ENCODE measurements at places on chromosomes 12 and 14.

GRCh38 chr12:126936181-126936851, 1330.7 kb upstream of the TMEM132C start:
- DNase-seq = no peak

DNA sequence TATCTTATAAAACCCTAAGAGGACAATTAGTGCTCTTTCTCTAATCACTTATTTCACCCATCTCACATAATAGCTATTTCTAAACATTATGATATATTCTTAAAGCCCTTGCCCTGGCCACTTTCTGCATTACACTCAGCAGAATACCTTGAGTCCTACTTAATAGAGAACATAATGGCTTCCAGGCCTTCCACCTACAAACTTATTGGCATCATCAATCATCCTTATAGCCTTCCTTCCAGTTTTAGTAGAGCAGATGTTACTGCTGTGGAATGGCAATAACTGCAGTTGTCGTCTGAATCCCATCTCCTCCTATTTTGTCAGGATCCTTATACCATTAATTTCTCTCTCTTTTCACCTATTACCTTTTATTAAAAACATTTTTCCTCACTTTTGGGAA, 1127.4 kb downstream of the LRFN5 start:
- DNase-seq = no peak

GRCh38 chr12:79298506-79298905, 392.3 kb downstream of the PAWR start:
- no peak for DNase-seq

DNA sequence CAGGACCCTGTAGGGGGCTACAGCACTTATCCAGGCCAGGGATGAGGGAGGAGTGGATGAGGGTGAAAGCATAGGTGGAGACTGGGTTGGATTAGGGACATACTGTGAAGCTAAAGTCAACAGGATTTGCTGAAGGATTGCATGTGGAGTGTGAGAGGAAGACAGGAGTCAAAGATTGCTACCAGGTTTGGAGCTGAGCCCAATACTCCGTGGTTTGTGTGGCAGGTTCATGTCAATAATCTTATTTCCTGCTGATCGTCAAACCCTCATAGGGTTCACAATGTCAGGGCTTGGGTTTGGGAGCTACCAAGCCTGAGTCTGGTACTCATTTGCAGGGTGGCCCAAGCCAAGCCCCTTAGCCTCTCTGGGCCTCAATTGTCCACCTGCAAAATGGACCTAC, 77.1 kb upstream of the PLXNC1 start:
- DNase-seq = no peak

GRCh38 chr14:21100931-21101330, at the start of gene TMEM253:
Gene TMEM253, plus strand, starts transcription at chr14:21101066. Its CDS starts 278 bp downstream, at chr14:21101344.
- DNase-seq = no peak

- DNase-seq = no peak
Observed at GRCh38 chr12:116026346-116026745, 251.1 kb downstream of the MED13L start.

GRCh38 chr12:29222200-29222599, 73.1 kb downstream of the FAR2 start:
- no peak for DNase-seq

DNA sequence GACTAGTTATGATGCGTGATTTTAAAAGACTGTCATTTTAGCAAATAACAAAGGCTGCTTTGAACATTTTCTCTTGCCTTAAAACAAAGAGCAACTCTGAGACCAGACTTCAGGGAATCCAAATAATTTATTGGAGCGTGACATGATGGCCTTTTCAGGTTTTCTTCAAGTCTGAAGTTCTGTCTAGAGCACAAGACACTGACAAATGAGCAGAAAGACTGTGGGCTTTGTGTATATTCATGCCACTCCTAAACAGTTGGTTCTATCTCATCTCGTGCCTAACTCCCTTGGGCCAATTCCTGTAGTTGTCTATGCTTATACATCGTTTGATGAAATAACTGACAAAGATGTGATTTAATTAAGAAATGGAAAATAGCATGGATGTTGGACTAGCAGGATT, 47.5 kb downstream of the IFT81 start:
- DNase-seq = no peak

DNA sequence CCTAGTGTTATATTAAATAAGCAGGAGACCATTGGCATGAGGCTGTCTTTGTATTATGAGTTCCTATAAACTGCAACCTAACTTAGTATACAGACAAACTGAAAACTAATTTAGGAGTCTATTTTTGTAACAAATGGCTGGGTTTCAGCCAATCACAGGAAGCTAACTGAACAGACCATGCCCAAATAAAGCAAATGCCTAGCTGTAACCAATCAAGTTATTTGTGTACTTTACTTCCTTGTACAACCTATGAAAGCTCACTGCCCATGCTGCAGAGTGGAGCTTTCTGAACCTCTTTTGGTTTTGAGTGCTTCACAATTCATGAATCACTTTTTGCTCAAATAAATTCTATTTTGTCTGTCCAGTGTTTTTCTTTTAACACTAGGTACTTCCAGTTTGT, 41.6 kb downstream of the GUCY2C start:
- DNase-seq = no peak

- no peak for DNase-seq
Observed at GRCh38 chr12:132163041-132163910, 19.0 kb downstream of the NOC4L start.

- no peak for DNase-seq
Observed at GRCh38 chr12:89962648-89963047, 254.0 kb upstream of the ATP2B1 start.

GRCh38 chr12:91853350-91854127, 292.1 kb downstream of the BTG1 start:
- no peak for DNase-seq

DNA sequence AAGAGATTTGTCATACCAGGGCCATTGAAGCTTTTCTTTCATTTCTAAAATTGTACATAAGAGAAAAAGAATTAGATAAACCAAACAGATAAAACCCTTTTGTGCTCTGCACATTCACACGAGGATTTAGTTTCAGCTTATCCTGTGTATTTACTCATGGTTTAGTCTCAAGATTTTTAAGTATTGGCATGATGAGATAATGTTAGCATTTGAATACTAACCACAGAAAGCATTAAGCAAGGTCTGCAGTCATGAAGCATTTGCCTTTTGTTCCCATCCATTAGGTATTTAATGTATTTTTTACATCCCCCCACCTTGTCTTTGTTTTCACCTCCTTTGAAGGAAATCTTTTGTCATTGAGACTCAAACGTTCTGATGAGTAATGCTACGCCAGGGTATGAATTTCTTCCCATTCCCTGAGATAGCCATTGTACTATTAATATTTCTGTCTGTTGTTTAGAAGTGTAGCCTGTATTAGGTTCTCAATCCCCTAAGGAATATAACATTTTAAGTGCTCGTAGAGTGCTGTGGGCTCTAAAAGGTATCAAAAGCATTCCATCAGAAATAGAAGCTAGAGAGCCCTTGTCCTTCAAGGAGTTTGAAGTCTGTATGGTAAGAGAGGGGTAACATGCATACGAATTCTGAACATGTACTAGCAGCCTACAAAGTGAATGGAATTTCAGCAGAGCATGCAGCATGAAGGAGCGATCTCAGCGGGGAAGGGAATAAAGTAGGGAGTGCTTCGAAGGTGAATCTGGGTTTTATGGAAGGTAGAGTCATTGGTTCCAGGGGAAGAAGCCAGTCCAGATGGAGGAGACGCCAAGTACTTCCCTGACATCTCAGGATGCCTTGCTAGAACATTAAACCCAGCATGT, 22.3 kb downstream of the CRADD start:
- no peak for DNase-seq

DNA sequence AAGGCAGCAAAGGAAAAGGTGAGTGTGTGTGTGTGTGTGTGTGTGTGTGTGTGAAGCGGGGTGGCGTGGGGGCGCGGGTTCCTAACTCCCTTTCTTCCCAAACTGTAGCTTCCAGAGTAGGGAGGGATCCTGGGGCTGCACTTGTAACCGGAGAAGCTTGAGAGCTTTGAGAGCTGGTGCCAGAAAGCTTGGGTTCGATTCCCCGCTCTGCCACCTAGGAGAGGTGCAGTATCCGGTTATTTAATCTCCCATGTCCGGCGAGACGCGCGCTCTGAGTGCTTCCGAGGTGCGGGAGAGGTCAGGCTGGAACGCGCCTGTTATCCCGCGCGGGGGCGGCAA, 7.2 kb upstream of the RACGAP1 start:
- DNase-seq = no peak

DNA sequence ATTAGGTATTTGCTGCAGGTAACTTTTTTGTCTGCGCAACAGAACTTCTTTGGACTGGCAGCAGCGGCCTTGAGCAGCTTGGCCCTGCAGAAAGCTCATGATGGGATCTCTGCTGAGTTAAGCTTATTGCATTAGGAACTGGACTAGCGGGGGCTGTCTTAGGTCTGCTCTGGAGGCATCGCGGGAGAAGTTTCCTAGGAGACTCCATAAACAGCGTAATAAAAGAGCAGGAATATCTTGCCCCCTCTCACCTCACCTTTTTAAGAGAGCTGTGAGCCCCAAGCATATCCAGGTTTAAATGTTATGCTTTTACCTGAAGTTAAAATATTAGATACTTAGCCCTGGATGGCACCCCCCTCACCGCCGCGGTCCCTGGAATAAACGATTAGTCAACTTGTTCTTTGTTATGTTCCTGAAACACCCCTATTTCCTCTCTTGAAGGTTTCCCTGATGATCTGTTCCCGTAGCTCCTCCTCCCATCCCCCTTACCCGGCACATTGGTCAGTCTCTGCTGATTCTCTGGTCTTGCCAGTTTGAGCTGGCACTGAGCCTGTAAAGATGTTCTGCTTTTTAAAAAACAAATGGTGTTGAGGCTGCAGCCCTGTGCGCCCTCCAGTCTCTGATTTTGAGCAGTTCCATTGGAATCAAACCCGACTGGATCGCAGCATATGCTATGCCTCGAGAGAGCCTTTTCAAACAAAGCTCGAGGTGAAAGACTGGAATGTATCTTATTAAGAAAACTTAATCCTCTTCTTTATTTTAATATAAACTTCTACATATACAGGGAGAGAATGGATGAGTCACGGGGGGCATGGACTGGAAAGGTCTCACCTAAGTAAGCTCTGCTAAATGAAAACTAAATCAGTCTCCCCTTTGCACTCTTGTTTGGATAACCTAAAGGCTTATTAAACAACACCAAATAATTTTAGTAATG, 1.9 kb downstream of the MLXIP start:
- DNase-seq = no peak

- no peak for DNase-seq
Observed at GRCh38 chr14:94884616-94885230, 114.8 kb upstream of the GSC start.

DNA sequence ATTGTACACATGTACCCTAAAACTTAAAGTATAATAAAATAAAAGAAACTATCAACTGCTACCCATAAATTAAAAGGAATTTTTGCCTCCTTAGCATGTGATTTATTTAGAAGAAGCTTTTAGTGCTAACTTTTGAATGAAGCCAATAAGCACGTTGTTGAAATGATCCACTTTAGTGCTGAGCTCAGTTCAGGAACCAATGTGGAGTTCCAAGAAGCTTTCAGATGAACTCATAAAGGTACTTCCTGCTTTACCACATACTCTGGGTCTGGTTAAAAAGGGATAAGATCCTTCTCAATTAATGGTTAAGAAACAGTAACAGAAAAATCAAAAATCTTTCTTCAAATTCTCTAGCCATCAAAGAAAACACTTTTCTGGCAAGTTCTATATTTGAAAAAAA, 39.4 kb downstream of the TMTC1 start:
- DNase-seq = no peak

DNA sequence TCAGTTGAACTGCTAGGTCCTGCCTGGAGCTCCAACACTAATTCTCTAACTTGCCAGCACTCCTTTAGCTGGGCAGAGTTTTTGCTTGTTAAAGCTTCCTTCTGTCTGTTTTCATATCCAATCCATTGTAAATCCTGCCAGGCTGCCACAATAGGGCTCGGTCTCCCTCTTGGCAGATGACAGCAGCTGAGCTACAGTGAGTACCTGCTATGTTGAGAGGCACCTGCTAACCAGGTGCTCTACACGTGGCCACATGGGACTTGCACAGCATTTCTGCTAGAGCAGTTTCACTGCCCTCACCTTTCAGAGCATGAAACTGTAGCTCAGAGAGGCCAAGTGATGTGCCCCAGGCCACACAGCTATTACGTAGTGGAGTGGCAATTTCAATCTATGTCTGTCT, 106.6 kb upstream of the NOS1 start:
- DNase-seq = no peak

GRCh38 chr14:96119947-96120346, 80.8 kb downstream of the C14orf132 start:
- no peak for DNase-seq

GRCh38 chr12:81759190-81760051, at the start of gene PPFIA2:
Gene PPFIA2, minus strand, starts transcription at chr12:81759350.
- DNase-seq = no peak

DNA sequence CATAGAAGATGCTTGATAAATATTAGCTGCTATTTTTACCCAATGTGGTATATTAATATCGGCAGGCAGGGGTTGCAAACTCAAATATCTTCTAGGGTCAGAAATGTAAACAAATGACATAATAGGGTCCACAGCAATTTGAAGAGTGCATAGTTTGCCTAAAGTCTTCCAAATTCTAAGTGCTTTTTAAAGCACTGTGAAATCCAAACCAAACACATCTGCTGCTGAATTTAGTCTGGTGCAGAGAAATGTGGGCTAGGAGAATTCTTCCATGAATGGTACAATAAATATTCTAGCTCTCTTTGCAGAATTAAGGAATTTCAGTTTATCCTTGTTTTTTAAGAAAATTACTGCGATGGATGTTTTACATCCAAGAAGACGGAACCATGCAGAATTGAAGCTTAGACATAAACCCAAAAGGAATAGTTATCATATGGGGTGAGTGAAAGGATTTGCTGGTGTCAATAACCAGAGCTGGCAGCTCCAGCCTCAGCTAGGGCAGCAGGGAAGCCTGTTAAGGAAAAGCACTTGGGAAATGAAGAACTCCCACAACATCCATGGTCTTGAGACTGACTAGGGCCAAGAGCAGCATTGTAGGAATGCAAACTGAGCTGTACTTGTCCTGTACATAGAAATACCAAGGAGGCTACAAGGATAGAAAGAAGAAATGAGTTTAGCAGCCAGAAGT, 65.5 kb downstream of the PTPRR start:
- DNase-seq = no peak

- DNase-seq = no peak
Observed at GRCh38 chr12:21941506-21942376, 515 bp upstream of the ABCC9 start.

DNA sequence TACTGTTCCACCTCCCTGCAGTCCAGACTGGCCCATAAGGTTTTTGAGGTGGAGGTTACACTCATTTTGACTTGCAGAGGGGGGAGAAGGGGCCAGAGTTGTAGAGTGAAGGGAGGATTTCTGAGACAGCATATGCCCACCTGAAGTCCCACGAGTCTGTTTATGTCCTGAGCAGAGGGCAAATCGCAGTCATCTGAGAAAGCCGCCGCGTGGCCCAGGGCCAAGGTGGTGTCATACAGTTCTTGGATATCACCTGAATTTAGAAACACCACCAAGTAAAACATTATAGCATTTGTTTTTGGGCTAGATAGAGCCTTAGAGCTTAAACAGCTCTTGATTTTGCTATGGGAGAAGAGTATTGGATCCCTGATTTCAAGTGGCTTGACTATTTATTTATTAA, 30.9 kb downstream of the TDG start:
- DNase-seq = no peak

- DNase-seq = no peak
Observed at GRCh38 chr14:99996951-99997571, 68.2 kb upstream of the EVL start.

GRCh38 chr14:81991998-81992397, 458.3 kb upstream of the SEL1L start:
- DNase-seq = no peak

- no peak for DNase-seq
Observed at GRCh38 chr12:120978296-120979219, at the start of gene HNF1A. Gene HNF1A, plus strand, starts transcription at chr12:120978543. Its CDS starts 226 bp downstream, at chr12:120978769.

- DNase-seq = no peak
Observed at GRCh38 chr12:124633365-124634362, 66.3 kb upstream of the NCOR2 start.

GRCh38 chr12:92553389-92553788, 149.4 kb upstream of the PLEKHG7 start:
- no peak for DNase-seq
